Thoracic aorta (tissue), 2 donors: ENCODE measurements at places on chromosomes 7 and 10. TPM values are rescaled to one million over a fixed set of nuclear protein-coding genes. Genes with fewer than 3 reads are reported as not detected.
A peak's percentile ranks its signal among the peaks of the same experiment; 100 is the strongest.

GRCh38 chr10:113825791-113826190 is 28.1 kb downstream of the DCLRE1A start:
- H3K4me1 ChIP-seq, result no peaks in the 10 kb centered on the region
- no peak for DNase-seq
- H3K27me3 ChIP-seq, result no peaks in the 10 kb centered on the region
- no peak overlapping the region for H3K27ac ChIP-seq

DNA sequence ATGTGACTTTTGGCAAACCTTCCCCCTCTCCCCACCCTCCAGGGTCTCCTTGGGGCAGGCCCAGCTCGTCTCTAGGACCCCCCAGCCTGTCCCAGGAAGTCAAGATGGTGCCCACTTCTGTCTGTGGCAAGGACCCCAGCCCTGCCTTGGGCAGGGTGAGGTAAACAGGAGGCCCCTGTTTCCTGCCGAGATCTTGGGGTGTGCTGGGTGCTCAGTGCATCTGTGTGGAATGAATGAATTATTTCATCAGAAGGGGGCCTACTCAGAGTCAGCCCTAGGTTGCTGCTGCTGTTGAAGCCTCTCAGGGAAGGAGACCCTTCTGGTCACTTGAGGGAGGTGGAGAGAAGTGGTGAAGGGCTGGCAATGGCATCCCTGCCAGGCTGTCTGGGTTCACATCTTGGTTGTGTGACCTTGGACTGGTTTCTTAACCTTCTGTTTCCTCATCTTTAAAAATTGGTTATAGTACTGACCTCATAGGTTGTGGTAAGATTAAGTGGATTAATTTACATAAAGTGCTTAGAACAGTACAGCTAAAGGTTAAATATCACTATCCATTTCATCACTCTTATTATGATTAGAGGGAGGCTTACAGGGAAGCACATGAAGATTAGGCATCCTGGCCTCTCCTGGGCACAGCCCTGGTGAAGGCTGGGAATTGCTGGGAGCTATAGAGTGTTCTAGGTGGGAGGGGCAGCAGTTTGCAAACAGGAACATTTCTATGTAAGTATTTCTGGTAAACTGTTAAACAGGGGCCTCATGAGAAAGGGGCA is 67.7 kb downstream of the ZMIZ1 start:
- peaks cover 14% of the 10 kb centered on the region for H3K36me3 ChIP-seq
- no peak overlapping the region for H3K4me3 ChIP-seq
- H3K4me1 ChIP-seq, result peaks cover 22% of the 10 kb centered on the region
- DNase-seq, result no peak
- no peak overlapping the region for H3K27ac ChIP-seq

- H3K4me3 ChIP-seq, result no peak overlapping the region
- no peaks in the 10 kb centered on the region for H3K4me1 ChIP-seq
- H3K27me3 ChIP-seq, result no peaks in the 10 kb centered on the region
- H3K36me3 ChIP-seq, result no peaks in the 10 kb centered on the region
- no peak overlapping the region for H3K27ac ChIP-seq
These were observed 180.3 kb downstream of the NPSR1 start for GRCh38 chr7:34838329-34838728.

The MRPS16 gene
- 41.2 TPM for total RNA-seq

DNA sequence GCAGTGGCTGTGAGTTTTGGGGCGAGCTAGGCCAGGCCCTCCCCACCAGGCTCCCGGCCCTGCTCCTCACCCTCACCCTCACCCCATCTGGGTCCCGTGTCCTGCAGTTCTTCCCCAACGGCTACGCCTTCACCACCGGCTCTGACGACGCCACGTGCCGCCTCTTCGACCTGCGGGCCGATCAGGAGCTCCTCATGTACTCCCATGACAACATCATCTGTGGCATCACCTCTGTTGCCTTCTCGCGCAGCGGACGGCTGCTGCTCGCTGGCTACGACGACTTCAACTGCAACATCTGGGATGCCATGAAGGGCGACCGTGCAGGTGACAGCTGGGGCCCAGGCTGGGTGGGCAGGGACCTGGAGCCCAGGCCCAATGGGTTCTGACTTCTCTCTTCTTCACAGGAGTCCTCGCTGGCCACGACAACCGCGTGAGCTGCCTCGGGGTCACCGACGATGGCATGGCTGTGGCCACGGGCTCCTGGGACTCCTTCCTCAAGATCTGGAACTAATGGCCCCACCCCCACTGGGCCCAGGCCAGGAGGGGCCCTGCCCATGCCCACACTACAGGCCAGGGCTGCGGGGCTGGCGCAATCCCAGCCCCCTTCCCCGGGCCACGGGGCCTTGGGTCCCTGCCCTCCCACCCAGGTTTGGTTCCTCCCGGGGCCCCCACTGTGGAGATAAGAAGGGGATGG is 4.9 kb downstream of the GNB2 start:
- peaks cover 4% of the 10 kb centered on the region for H3K4me1 ChIP-seq
- H3K27ac ChIP-seq, result no peak overlapping the region
- peaks cover 61% of the 10 kb centered on the region for H3K36me3 ChIP-seq
- H3K27me3 ChIP-seq, result no peaks in the 10 kb centered on the region
- DNase-seq, result no peak

GRCh38 chr7:30886608-30887011 is 25.0 kb upstream of the AQP1 start:
- H3K27ac ChIP-seq, result peak overlapping the region; percentile 75
- H3K27me3 ChIP-seq, result no peaks in the 10 kb centered on the region
- H3K4me3 ChIP-seq, result no peak overlapping the region
- DNase-seq, result no peak
- peaks cover 18% of the 10 kb centered on the region for H3K36me3 ChIP-seq

DNA sequence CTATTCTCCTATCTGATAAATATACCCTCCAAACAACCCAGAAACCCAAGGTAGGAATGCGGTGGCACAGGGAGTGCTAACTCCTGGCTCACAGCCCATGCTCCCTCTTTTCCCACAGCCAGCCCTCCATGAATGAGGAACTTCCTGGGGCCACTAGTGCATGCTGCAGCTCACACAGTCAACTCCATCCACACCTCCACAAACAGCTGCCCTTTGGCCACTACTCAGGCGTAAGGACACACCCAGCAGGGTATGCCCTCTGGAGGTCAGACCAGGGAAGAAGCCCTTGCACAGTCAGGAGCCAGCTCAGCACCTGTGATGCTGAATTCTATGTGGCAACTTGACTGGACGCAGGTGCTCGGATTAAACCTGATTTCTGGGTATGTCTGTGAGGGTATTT is 85.2 kb upstream of the PIK3CG start:
- H3K27ac ChIP-seq, result no peak overlapping the region
- H3K36me3 ChIP-seq, result no peaks in the 10 kb centered on the region
- H3K4me3 ChIP-seq, result no peak overlapping the region
- H3K4me1 ChIP-seq, result no peaks in the 10 kb centered on the region
- no peak for DNase-seq

DNA sequence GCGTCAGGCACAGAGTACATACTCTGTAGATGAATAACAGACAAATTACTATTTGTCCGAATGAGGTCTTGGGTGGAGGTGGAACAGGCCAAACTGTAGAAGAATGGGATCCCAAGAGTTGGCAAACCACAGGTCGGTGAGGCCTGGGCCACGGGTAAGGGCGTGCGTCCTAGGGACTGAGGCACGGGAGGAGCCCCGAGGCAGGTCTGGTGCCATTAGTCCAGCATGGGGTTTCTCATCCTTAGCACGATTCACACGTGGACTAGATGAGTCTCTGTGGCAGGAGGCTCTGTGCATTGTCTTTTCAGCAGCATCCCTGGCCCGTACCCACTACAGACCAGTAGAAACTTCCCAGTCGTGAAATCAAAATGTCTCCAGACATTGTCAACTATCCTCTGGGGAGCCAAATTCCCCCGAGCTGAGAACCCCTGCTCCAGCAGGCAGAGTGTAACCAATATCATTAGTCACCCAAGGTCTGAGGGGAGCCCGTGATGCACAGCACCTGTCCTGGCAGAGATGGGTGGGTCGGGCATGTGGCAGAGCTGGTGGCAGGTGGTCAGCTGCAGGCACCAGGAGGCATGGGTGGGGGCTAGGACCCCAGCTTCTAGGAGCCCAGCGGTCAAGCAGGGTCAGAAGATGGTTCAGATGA is 61.3 kb downstream of the COL13A1 start:
- H3K4me3 ChIP-seq, result no peak overlapping the region
- H3K4me1 ChIP-seq, result peaks cover 37% of the 10 kb centered on the region
- H3K27ac ChIP-seq, result no peak overlapping the region
- no peak for DNase-seq
- H3K36me3 ChIP-seq, result no peaks in the 10 kb centered on the region
- H3K27me3 ChIP-seq, result no peaks in the 10 kb centered on the region

- peaks cover 48% of the 10 kb centered on the region for H3K4me1 ChIP-seq
- no peak for DNase-seq
- peak overlapping the region; percentile 79 for H3K4me3 ChIP-seq
- H3K27me3 ChIP-seq, result no peaks in the 10 kb centered on the region
- peak overlapping the region; percentile 99 for H3K27ac ChIP-seq
These were observed 2.1 kb upstream of the PBLD start for GRCh38 chr10:68334672-68335467.

GRCh38 chr7:150413640-150414081 is 34.5 kb downstream of the ZNF775 start:
- H3K27ac ChIP-seq, result no peak overlapping the region
- H3K27me3 ChIP-seq, result no peaks in the 10 kb centered on the region
- DNase-seq, result no peak
- H3K36me3 ChIP-seq, result no peaks in the 10 kb centered on the region
- no peak overlapping the region for H3K4me3 ChIP-seq

DNA sequence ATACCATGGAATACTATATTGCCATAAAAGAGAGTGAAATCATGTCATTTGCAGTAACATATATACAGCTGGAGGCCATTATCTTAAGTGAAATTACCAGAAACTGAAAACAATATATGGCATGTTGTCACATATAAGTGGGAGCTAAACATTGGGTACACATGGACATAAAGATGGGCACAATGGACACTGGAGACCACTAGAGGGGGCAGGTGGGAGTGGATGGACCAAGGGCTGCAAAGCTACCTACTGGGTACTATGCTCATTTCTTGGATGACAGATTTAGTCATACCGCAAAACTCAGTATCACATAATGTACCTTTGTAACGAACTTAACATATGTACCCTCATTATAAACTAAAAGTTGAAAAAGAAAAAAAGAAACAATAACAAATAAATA is 1167.6 kb downstream of the NXPH1 start:
- no peaks in the 10 kb centered on the region for H3K27me3 ChIP-seq
- no peak overlapping the region for H3K27ac ChIP-seq
- no peak for DNase-seq
- no peak overlapping the region for H3K4me3 ChIP-seq
- no peaks in the 10 kb centered on the region for H3K4me1 ChIP-seq
- no peaks in the 10 kb centered on the region for H3K36me3 ChIP-seq

GRCh38 chr10:15361131-15361530 is 10.0 kb downstream of the FAM171A1 start:
- no peaks in the 10 kb centered on the region for H3K27me3 ChIP-seq
- no peak for DNase-seq
- no peak overlapping the region for H3K4me3 ChIP-seq
- no peak overlapping the region for H3K27ac ChIP-seq

GRCh38 chr7:65951837-65952578 is 30.0 kb downstream of the GUSB start:
- no peak for DNase-seq
- no peak overlapping the region for H3K4me3 ChIP-seq
- H3K36me3 ChIP-seq, result peaks cover 5% of the 10 kb centered on the region
- H3K27me3 ChIP-seq, result no peaks in the 10 kb centered on the region
- no peaks in the 10 kb centered on the region for H3K4me1 ChIP-seq
- no peak overlapping the region for H3K27ac ChIP-seq

The CELF2 gene
- total RNA-seq, result 73.5 TPM

The ANKRD7 gene
- total RNA-seq, result 0.68 TPM

The ZNF467 gene
- 4.6 TPM for total RNA-seq

The STMP1 gene
- total RNA-seq, result 48.5 TPM

DNA sequence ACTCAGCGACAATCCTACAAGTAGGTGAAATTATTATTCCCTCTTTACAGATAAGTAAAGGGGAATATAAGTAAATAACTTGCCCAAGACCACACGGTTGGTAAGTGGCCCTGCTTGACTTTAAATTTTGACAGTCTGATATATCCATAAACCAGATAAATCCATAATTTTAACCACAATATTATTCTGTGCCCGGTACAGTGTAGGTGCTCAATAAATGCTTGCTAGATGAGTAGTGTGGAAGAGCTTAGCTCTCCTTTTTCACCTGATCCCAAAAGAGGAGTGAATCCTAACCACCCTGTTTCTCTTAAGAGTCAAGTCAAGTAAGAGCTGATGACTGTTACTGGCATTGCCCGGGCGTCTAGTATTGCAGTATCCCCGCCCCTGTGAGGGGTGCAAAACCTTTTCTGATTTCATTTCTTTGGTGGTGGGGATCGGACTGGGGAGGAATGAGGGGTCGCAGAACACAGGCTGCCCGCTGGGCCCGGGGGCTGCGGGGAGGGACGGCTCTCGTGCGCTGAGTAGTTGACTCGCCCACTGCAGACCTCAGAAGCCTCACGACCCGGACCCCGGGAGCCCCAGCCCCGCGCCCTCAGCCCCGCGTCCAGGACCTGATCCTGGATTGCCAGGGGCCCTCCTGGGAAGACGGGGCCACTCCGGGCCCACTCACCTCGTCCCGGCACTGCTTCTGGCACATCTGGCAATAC is 490 bp downstream of the KIN start:
- no peak for DNase-seq
- H3K4me1 ChIP-seq, result peaks cover 38% of the 10 kb centered on the region
- H3K27me3 ChIP-seq, result no peaks in the 10 kb centered on the region
- no peaks in the 10 kb centered on the region for H3K36me3 ChIP-seq
- peak overlapping the region; percentile 51 for H3K27ac ChIP-seq

DNA sequence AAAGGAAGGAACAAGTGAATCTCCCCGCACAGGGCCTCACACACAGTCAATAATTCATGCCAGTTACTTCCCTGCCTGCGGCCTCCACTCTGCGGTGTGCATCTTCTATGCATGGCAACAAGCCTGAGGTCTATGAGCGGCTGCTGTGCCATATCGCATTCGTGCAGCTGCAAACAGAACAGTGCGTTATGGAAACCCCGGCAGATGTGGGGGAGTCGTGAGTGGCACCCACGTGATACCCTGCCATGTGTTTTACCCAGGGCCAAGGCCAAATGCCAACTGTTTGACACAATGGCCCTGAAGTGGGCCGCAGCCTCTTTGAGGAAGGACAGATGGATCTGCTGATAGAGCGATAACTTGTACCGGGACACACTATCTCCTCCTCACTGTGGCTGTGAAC is 13.4 kb downstream of the TNS3 start:
- H3K27me3 ChIP-seq, result no peaks in the 10 kb centered on the region
- no peaks in the 10 kb centered on the region for H3K36me3 ChIP-seq
- no peak overlapping the region for H3K27ac ChIP-seq

GRCh38 chr7:50334341-50334994 is 30.0 kb downstream of the IKZF1 start:
- DNase-seq, result no peak
- no peak overlapping the region for H3K4me3 ChIP-seq
- H3K4me1 ChIP-seq, result no peaks in the 10 kb centered on the region
- no peak overlapping the region for H3K27ac ChIP-seq
- H3K27me3 ChIP-seq, result no peaks in the 10 kb centered on the region

- no peaks in the 10 kb centered on the region for H3K27me3 ChIP-seq
- no peaks in the 10 kb centered on the region for H3K36me3 ChIP-seq
- no peak overlapping the region for H3K4me3 ChIP-seq
- no peak for DNase-seq
- H3K27ac ChIP-seq, result no peak overlapping the region
These were observed 93.1 kb downstream of the STRA8 start for GRCh38 chr7:135326636-135327280.

The LRRC4 gene
- total RNA-seq, result 0.85 TPM

GRCh38 chr10:26679588-26679987 is 17.9 kb upstream of the PDSS1 start:
- no peaks in the 10 kb centered on the region for H3K36me3 ChIP-seq
- no peaks in the 10 kb centered on the region for H3K27me3 ChIP-seq
- H3K4me1 ChIP-seq, result no peaks in the 10 kb centered on the region
- no peak overlapping the region for H3K27ac ChIP-seq
